ENCODE measurements at places on chromosomes 5 and 9.

DNA sequence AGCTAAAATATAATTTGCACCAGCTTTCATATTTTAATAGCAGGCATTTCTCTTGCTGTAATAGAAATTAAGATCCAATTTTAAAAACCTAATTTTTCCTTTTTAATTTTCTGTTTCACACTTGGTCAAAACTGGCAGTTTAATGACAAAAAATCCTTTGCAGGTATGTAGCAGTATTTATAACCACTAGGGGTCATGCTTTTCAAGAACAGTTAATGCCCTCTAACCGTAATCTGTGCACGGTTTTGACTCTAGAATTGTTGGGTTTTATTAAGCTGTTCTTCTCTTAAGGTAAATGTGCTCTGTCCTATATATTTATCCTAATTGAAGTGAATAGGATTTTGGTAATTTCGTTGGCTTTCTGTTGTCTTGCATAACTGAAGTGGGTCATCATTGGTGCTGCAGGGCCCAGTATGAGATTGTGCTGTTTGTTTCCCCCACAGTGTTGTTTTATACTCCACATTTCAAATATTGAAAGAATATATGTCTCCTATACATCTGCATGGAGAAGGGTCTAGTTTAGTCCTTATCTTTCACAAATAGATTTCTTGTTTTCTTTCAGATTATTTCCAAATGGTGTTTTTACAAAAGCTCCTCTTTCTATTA is 107.4 kb downstream of the SCAMP1 start:
- no peak for DNase-seq

DNA sequence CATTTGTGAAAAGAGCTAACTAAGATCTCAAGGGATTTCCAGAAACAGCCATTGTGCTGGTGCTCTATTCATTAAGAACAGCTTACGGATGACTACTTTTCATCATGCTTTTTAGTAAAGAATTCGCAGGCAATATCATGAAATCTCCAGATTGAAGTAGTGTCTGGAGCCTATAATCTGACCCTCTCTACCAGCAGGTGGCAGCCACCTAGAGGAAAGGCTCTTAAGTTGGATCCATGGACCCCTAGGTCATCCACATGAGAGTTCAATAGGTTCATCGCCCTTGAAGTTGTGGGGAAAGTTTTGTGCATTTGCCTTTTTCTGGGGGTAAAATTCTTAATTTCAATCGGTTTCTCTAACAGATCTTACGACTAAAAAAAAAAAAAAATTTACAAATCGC is 82.3 kb downstream of the SLC1A3 start:
- DNase-seq, result no peak

GRCh38 chr5:60447488-60447920 is 252.5 kb downstream of the DEPDC1B start:
- no peak for DNase-seq

GRCh38 chr9:95620722-95621121 is 104.0 kb upstream of the PTCH1 start:
- no peak for DNase-seq

- DNase-seq, result no peak
These were observed 32.0 kb downstream of the TBCA start for GRCh38 chr5:77744116-77744515.

DNA sequence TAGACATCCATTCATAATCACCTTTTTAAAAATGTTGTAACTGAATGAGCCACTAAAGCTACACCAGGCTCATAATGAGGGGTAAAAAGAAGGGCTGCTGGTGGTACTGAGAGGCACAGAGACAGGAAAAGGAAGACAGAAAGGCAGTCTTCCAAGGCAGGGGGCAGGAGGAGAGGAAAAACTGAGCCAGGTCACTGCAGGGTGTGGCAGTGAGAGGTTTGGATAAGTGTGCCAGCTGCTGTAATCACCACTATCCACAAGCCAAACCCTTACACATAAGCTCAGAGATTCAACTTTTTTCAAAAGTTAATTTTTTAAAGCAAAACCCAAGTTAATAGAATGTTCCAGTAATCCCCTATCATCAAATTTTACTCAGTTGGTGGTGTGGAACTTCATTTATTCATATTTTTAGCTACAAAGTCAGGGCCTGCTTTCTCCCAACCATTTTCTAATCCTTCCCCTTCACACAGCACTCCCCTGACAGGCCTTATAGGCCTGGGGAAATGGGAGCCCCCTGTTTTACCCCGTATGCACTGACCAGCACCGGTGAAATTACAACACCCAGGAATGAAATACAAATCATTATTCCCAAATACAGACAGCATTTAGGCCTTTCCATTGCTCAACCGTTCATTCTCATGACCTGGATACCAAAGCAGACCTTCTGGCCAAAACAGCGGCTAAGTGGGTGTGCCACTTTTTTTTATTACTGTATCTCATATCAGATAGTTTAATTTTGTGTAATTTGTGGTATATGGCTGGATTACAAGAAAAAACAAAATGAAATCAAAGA is 76.3 kb downstream of the EFNA5 start:
- DNase-seq, result no peak

- no peak for DNase-seq
These were observed 39.8 kb upstream of the RANBP6 start for GRCh38 chr9:6055216-6055615.

GRCh38 chr9:14531341-14532269 is 161.6 kb downstream of the ZDHHC21 start:
- DNase-seq, result no peak

- no peak for DNase-seq
These were observed 1.7 kb downstream of the BDP1 start for GRCh38 chr5:71457106-71457505.

- no peak for DNase-seq
These were observed 302.4 kb downstream of the MAT2B start for GRCh38 chr5:163807781-163808180.

DNA sequence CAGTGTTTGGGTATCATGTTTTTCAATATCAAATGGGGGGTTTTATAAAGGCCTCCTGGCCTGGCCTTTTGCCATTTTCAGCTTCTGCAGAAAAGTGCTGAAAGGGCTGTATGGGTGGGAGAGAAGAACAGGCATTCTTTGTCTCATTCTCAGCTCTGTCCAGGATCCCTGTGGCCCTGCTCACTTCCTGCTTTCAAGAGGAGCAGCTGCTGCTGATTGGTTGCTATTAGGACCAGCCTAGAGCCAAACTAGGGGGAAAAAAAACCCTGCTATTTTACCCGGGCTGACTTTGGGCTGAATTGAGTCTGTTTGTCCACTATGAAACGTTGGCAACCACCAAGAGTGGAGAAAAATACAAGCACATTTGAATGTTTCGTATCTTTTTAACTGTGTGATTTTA is 117.1 kb downstream of the CMYA5 start:
- DNase-seq, result no peak

DNA sequence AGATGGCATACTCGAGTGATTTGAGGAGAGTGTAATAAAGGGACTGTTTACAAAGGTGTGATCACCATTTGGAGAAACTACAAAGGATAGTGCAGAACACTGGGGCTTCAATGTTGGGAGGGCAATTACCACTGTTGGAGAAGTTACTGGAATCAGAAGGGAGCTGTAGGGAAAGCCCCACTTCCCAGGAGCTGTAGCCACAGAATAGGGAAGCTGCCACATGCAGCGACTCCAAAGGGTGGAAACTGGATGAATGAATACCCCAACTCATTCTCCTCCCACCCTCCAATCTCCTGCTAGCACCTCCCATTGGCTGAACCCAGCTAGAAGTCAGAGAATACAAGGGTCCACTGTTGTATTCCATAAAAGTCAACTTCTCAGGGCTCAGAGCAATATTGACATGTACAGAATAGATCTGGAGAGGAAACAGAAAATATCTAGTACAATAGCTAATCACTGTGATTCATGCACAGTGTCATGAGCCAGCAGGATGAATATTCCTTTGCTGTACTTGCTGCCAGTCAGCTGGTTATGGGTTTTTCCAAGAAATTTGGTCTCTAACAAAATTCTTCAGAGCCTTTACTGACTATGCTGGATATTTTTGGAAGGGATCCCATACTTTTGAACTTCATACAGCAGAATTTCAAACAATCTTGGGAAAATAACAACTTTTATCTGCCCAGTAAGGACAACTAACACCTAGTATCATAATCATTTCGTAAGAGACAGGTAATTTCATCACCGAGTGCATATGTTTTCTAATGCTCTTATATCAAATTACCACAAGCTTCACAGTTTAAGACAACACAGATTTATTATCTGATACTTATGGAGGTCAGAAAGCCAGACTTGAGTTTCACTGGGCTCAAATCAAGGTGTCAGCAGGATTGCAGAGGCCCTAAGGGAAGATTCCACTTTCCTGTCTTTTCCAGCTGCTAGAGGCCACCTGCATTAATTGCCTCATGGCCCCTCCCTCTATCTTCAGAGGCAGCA is 39.6 kb downstream of the PDCD1LG2 start:
- no peak for DNase-seq

DNA sequence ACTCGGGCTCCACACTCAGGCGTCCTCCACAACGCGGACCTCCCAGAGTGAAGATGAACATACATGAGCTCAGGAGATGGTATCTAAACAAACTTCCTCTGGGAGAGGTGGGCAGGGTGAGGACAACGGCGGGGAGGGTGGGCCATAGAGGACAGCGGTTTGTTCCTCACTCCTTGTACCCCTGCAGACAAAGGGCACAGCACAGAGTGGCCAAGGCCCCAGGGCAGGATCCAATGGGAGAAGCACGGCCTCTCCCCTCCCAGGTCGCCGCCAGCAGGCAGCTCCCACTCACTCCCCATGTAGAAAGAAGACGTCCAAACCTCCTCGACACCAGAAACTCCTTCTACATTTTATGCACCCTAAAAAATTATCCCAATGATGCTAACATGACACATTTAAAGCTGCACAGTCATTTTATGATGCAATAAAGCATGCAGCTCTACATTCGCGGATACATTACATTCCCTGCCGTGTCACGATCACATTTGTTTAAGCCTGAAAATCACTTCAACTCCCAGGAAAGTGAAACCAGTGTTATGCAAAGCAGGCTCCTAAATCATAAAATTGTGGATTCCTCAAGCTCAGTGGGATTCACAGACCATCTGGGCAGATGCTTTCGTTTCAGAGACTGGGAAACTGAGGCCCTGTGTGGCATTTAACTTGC is 87.5 kb upstream of the SARDH start:
- no peak for DNase-seq

GRCh38 chr5:36180556-36181350 is 28.8 kb downstream of the SKP2 start:
- DNase-seq, result no peak

DNA sequence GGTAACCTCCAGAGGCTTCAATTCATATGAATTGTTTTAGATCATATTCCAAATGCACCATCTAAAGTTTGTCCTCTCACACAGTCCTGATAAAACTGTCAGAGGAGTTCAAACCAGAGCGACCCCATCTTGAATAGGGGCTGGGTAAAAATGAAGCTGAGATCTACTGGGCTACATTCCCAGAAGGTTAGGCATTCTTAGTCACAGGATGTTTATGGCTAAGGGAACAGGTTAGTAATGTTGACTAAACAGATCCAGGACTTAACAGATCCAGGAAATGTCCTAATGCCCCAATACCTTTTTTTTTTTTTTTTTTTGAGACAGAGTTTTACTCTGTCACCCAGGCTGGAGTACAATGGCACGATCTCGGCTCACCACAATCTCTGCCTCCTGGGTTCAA is 192.6 kb upstream of the PRDM9 start:
- DNase-seq, result no peak

DNA sequence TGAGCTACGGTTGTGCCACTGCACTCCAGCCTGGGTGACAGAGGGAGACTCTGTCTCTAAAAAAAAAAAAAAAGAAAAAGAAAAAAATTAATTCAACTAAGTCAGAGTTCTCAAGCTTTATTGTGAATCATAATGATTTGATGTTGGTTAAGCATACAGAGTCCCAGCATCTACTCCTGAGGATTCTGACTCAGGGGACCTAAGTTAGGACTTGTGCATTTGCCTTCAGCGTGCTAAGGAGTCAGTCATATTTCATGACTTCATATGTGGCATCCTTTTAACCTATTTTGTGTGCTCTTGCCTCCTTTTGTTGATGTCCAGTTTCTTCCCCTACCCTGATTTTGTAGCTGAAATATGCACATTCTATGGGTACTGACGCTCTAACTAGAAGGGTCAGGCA is 2.9 kb downstream of the MYOZ3 start:
- no peak for DNase-seq

DNA sequence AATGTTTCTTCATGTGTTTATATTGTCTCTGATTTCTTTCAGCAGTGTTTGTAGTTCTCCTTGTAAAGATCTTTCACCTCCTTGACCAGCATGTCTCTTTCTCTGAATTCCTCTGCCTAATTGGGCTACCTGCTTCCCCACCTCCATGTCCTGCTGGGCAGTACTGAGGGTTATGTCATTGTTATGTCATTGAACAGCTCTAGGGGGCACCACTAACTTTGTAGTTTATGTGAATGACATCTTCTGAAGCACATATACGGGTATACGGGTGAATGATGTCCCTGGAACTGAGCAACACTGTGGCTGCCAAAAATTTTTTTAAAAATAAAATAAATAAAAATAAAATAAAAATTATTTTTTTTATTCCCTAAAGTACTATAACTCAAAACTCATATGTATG is 16.9 kb upstream of the SNCAIP start:
- DNase-seq, result no peak

DNA sequence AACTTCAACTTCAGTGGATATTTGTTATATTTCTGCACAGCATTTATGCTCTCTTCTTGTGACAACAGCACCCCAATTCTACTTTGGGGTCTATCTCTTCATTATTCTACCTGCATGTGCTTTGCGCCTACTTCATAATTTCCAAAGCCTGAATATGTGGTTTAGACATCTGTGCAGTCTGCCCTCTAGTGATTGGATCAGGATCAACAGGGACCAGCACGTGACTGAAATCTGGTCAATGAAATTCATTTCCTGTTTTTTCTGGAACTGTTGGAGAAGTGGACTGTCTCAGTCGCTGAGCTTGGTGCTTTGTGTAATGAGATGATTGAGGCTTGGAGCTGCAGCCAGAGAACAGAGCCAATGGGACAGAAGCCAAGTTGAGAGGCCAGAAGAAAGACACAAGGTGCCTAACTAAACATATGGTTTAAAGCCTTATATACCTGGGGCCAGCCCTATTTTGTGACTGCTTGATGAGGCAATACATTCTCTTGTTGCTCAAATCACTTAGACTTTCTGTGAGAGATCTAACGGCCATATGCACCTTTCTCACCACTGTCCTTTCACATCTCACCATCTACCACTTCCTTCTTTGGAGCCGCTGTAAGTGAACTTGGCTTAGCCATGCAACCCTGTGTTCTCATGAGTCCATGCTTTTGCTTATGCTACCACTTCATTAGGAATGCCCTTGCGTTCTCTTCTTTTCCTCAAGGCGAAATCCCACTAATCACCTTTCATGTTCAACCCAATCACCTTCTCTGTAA is 68.8 kb upstream of the PPP2R2B start:
- no peak for DNase-seq

Data from activated naive CD8-positive, alpha-beta T cell treated with anti-CD3 and anti-CD28 coated beads, Interleukin-2, amount 50 U/mL, for 16 hours (primary cell).